ENCODE measurements at places on chromosomes 6 and 20.

GRCh38 chr6:40474937-40475336, 112.2 kb downstream of the LRFN2 start:
- DNase-seq: no peak

DNA sequence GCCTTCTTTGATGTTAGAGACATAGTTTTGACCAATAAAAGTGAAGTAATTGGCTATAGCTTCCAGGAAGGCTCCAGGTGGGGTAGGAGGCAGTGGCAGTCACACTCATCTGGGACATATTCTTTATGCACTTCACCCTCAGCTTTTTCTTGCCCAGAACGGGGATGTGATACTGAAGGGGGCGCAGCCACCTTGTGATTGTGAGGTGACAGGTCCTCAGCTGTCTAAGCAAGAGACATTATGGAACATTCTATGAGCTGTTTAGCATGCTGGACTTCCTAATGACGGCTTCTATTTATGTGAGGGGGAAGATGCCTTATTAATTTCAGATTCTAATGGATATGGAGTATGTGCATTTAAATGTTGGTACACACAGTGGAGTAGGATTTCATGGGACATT, 151.3 kb upstream of the ZFP64 start:
- no peak for DNase-seq

DNA sequence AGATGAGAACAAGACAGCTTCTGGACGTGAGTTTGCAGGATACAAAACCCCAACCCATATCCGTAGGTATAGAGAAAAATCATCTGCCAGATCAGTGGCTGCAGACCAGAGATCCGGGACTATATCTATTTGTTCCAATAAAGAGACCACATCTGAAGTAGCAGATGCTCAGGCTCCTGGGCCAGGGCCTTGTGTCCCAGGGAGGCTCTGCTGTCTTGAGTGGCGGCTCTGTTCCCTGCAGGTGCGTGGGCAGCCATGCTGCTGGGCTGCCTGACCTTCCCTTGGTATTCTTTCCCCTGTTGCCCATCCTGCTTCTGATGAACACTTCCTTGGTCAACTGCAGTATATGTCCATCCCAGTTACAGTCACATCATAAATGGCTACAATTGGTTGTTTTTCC, 34.9 kb downstream of the ERMARD start:
- DNase-seq: no peak

DNA sequence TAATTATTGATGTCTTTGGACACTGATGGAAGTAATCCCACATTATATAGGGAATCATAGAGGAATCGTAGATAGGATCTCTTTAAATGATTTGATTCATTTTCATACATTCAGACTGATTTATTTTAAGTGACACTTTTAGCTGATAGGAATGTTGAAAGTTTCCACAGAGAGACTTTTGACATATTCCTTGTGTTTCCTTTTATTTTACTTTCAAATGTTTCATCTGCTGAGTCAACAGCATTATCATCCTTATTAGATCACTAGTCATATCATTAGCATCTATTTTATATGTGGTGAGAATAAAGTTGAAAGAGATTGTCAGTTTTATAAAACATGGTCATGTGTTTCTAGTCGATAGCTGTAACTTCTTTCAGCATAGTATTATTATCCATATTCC, 13.4 kb downstream of the DCBLD1 start:
- DNase-seq: no peak

DNA sequence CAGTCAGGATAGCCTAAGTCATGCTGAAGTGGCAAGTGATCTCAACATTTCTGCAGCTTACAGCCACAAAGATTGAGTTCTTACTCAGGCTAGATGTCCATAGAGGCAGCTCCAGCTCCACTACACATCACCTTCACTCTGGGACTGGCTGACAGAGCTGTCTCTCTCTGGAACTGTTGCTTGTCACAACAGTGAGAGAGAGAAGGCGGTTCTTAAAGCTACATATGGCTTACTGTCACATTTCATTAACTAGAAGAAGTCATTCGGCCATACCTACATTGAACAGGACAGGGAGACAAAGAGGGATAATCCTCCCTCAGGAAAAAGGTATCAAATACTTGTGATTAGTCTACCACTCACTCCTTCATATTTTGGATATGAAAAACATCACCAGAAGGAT, 914.9 kb upstream of the FLRT3 start:
- DNase-seq: no peak

- no peak for DNase-seq
Measured at GRCh38 chr6:139129284-139129683, 5.6 kb upstream of the HECA start.

GRCh38 chr6:155795173-155795796, 339.6 kb upstream of the NOX3 start:
- DNase-seq: no peak

GRCh38 chr6:80940571-80940970, 811.9 kb downstream of the TENT5A start:
- no peak for DNase-seq

GRCh38 chr6:157157258-157157657, 166.1 kb downstream of the TMEM242 start:
- DNase-seq: no peak

- no peak for DNase-seq
Measured at GRCh38 chr20:47115694-47116093, 221.1 kb downstream of the EYA2 start.

GRCh38 chr6:111468329-111469012, 14.5 kb downstream of the REV3L start:
- DNase-seq: no peak

- no peak for DNase-seq
Measured at GRCh38 chr20:46945465-46945864, 50.8 kb downstream of the EYA2 start.

DNA sequence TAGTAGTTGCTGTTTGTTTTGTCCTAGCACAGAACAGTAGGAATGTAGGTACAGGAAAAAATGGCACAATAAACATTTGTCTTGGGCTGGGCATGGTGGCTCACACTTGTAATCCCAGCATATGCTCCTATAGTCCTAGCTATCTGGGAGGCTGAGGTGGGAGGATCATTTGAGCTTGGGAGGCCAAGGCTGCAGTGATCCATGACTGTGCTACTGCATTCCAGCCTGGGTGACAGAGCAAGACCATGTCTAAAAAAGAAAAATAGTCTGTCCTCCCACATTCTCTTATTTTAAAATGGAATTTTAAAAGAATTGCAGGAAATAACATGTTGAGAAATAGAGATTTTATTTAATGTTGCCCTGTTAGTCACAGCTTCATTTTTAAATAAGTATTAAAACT, 87.8 kb downstream of the ANKRD6 start:
- no peak for DNase-seq

DNA sequence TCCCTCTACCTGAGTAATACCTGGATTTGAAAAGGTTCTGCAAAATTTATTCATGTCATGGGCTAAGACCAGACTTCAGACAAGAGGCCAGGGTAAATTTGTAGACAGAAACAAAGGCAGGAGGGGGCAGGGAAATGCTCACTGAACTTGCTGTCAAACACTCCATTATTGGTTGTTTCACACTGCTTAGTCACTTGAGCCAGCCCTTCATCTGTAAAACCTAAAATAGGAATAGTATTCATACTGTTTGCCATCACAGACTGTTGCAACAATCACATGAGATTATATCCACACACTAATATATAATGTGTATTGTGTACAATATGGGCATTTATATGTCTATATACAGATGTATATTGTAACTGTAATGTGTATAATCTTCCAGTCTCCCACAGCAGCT, 6.5 kb upstream of the TINAG start:
- DNase-seq: no peak

DNA sequence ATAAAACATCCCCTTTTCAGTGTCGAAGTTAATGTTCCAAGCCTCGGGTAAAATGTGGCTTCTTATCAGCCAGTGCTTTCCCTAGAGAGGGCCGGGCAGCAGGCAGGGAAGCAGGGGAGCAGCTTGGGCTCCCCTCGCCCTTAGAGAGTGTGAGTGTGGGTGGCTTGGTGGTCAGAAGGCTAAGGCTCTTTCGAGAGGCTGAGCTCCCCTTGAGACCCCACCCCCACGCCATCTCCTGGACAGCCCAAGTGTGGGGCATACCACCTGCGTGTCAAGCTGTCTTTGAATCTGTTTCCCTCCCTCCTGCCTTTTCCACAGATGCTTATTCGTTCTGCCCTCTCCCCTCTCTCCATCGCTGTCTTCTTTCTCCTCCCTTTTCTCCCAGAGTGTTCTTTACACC, 95.1 kb upstream of the FOXP4 start:
- DNase-seq: no peak

GRCh38 chr6:35370785-35371493, 28.6 kb downstream of the PPARD start:
- DNase-seq: no peak

DNA sequence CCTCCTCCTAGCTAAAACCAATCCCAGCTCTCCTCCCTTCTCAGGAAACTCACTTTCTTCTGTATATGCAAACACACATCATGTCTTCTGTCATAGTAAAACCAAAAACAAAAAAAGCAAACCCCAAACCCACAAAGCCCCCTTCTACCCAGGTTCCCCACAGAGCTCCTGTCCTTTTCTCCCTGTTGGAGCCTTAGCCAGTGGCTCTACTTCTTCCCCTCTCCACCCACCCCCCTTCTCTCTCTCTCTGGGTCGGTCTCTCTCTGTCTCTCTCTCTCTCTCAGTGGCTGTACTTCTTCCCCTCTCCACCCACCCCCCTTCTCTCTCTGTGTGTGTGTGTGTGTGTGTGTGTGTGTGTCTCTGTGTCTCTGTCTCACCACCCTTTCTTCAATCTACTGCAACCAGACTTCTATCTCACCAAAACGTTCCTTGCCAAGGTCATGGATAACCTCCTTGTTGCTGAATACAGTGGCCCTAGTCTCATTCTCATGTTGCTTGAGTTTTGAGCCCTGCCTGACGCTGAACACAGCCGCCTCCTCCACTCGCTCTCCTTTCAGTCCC, 8.7 kb upstream of the OSER1 start:
- no peak for DNase-seq

- DNase-seq: no peak
Measured at GRCh38 chr20:11229772-11230171, 556.0 kb upstream of the JAG1 start.

GRCh38 chr6:10626154-10626741, 68.2 kb downstream of the C6orf52 start:
- no peak for DNase-seq

GRCh38 chr20:32278199-32278643, 770 bp downstream of the KIF3B start:
- no peak for DNase-seq

- no peak for DNase-seq
Measured at GRCh38 chr6:30443657-30444450, 45.5 kb upstream of the HLA-E start.

GRCh38 chr6:50657513-50657912, 55.8 kb upstream of the TFAP2D start:
- DNase-seq: no peak

DNA sequence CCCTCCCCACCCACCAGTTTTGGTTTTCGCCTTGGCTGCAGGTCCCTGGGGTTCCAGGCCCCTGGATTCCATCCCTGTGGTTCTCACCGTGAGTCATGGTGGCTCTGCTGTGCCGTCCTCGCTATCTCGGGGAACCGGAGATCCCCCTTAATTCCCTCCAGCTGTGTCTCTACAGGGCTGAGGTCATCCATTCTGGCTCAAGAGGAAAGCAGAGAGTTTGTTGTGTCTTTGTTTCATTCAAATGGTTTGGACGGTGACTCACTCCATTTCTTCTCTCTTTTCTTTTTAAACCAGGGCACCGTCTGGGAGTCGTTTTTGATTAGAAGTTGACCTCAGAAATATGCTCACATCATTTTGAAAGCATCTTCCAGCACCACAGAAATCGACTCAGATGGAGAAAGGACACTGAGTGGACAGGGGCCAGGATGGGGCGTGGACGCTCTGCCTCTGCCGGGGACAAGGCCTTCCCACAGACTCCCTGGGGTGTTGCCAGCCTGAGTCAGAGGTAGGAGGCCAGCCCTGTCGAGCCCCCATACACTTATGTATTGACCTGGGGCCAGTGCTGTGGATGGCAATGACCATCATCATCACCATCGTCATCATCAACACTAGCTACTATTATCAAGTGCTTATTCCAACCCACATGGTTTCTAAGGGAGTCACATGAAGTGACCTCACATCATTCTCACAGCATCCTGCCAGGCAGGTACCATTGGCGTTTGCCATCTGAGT, 176.2 kb downstream of the NFATC2 start:
- no peak for DNase-seq

- DNase-seq: no peak
Measured at GRCh38 chr6:116463301-116463700, 2.1 kb downstream of the CALHM6 start.

GRCh38 chr20:4233520-4233919, 218.2 kb upstream of the RNF24 start:
- DNase-seq: no peak

DNA sequence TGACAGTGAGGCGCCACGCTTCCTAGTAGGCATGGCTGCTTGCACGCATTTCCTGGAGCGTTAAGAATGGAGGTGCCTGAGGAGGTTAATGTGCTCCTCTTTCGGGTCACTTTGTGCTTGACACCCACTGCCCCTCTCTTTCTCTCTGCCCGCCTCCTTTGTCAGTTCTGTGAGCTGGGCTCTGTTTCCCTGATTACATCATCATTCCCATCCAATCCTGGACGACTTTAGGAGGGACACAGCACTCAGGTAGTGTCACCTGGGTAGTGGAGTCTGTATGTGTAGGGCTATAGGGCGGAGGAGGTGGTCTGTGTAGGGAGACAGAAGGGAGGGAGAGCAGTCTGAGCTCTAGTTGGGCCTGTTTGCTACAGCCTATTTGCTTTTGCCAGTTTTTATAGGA, 136.8 kb downstream of the JARID2 start:
- DNase-seq: no peak

GRCh38 chr6:168380956-168381605, 59.9 kb upstream of the SMOC2 start:
- DNase-seq: no peak

GRCh38 chr20:6735942-6736845, 31.3 kb upstream of the BMP2 start:
- no peak for DNase-seq

GRCh38 chr20:24577271-24577909, 108.0 kb downstream of the SYNDIG1 start:
- DNase-seq: no peak

- no peak for DNase-seq
Measured at GRCh38 chr6:111418971-111419693, 63.9 kb downstream of the REV3L start.

- no peak for DNase-seq
Measured at GRCh38 chr6:84224251-84224650, 3.2 kb downstream of the CEP162 start.

DNA sequence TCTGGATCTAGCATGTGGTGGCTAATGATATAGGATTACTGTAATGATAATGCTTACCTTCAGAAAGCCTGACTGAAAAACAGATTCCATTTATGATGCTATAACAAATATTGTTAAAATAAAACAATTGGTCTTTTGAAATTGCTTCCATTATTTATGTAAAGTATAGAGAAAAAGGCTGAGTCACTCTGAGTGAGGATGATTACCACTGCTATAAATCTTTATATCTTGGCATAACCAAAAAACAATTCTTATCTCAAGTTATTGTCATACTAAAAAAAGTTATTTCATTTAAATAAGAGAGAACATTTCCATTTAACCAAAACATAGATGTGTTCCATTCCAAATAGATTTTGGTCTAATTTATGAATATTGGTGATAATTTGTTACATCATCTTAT, 53.0 kb upstream of the DST start:
- DNase-seq: no peak

GRCh38 chr20:36821964-36822437, 48.4 kb upstream of the DSN1 start:
- no peak for DNase-seq
